ENCODE measurements at places on chromosomes 4 and X. TPM values are rescaled to one million over a fixed set of nuclear protein-coding genes. Genes with fewer than 3 reads are reported as not detected.
A peak's percentile ranks its signal among the peaks of the same experiment; 100 is the strongest.

DNA sequence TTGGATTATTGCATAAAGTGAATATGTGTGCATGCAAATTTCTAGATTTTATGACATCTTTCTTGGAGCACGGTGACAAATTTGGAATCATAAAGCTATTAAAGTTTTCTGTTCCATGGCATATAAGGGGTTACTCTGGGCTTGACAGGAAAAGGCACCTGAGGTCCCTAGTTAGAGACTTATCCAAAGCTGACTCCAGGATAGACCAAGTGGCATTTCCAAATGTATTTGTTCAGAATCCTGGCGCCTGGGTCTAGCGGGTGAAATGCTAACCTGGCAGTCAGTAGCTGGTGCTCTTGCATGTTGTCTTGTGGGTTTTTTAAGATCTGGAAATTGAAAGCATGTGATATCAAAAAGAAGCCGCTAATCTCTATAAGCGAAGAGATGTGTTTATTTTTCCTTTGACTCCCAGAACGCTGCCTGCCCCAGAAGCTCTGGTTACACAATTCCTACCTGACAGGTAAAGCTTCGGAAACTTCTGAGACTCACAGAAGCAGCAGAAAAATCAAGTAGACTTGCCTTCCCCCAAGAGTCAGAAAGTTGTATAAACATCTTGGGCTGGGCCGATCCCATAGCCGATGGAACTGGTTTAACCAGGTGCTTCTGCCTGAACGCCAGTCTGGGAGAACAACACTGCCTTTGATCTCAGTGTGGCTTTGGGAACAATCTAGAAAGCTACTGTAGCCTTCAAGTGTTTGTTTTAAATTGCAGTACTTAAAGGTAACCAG is 12.9 kb upstream of the ZCCHC4 start:
- no peak overlapping the region for H3K4me3 ChIP-seq
- no peaks in the 10 kb centered on the region for H3K36me3 ChIP-seq
- no peak for DNase-seq
- H3K4me1 ChIP-seq, result peaks cover 11% of the 10 kb centered on the region

GRCh38 chr4:125489952-125490690 is 175.4 kb downstream of the FAT4 start:
- H3K27me3 ChIP-seq, result no peaks in the 10 kb centered on the region
- H3K27ac ChIP-seq, result no peak overlapping the region
- no peaks in the 10 kb centered on the region for H3K4me1 ChIP-seq
- no peaks in the 10 kb centered on the region for H3K36me3 ChIP-seq
- DNase-seq, result no peak

DNA sequence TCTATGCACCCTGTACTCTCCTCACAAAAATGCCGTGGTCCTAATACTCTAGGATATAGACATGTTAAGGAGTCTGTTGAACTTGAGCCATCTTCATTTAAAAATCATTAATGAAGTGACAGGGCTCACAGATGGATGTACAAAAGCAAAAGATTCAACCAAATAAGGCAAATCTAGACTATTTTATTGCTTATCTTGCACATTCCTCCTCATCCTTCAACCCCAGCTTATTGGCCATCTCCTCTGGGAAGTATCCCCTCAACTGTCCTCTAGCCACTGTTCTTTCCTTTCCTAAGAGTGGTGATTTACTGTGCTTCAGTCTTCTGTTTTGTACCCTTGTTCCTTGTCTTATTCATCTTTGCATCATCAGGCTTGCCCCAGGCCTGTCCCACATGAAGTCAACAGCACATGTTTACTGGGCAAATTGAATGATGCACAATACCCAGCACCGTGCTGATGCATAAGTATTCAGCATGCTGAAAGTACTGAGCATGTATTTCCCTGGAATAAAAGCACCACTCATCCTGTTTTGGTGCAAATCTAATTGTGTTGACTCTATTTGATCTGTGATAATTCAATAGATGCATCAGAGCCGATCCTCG is 287.3 kb upstream of the CLNK start:
- no peaks in the 10 kb centered on the region for H3K4me1 ChIP-seq
- H3K27ac ChIP-seq, result no peak overlapping the region
- peaks cover 6% of the 10 kb centered on the region for H3K27me3 ChIP-seq
- peaks cover 2% of the 10 kb centered on the region for H3K36me3 ChIP-seq

DNA sequence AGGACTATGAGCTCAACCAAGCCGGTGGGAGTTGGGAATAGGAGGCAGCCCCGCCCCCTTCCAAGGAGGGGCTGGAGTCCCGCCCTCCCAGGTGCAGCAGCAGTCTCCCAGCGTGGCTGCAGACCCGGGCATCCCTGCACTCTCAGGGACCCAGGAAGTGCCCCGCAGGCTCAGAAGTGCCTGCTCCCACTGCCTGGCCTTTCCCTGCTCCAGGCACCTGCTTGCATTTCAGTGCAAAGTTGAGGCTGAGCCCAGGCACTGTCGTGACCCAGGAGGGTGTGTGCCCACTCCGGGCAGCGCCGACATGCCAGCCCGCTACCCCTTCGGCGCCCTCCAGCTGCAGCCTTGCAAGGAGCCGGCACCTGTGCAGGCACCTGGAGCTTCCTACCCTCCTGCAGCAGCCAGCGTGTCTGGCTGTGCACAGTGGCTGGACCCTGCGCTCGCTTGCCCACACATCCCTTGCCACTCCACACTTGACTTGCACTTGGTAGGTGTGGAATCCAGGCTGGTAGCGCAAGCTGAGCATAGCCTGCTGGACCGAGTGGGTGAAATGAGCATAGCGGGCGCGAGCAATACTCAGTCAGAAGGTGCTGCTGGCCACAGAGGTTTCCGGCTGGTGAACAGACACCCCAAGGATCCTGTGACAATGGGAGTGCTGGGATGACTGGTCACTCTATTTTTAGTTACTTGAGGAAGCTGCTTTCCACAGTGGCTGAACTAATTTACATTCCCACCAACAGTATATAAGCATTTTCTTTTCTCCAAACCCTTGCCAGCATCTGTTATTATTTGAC is 236.3 kb downstream of the PCDH10 start:
- H3K4me3 ChIP-seq, result no peak overlapping the region
- no peak overlapping the region for H3K27ac ChIP-seq
- no peaks in the 10 kb centered on the region for H3K36me3 ChIP-seq
- H3K4me1 ChIP-seq, result no peaks in the 10 kb centered on the region

- peaks cover 16% of the 10 kb centered on the region for H3K27me3 ChIP-seq
- no peak for DNase-seq
- no peak overlapping the region for H3K27ac ChIP-seq
- H3K4me3 ChIP-seq, result no peak overlapping the region
- H3K36me3 ChIP-seq, result no peaks in the 10 kb centered on the region
These were observed 467.6 kb upstream of the CNKSR2 start for GRCh38 chrX:20906571-20906970.

- H3K36me3 ChIP-seq, result peaks cover 4% of the 10 kb centered on the region
- H3K4me1 ChIP-seq, result peaks cover 95% of the 10 kb centered on the region
- peak overlapping the region; percentile 67 for H3K27ac ChIP-seq
These were observed 41.5 kb downstream of the DTHD1 start for GRCh38 chr4:36322921-36323354.

DNA sequence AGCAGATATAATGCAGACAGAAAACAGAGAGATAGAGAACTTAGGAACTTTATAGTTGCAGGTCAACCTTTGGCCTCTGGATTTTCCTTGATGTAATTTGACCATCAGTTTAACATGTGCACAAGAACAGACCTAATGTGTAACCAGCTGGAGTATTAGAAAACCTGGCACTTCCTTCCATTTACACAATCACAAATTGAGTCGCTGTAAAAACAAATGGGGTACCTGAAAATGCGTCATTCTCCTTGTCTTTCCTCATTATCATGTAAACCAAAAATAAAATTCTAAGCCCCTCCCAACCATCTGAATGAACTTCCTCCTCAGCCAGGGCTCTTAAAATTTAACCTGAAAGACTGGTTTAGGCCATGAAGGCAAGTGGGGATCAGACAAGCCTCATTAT is 358.4 kb upstream of the MAGEB16 start:
- no peak for DNase-seq
- no peak overlapping the region for H3K27ac ChIP-seq
- peaks cover 2% of the 10 kb centered on the region for H3K36me3 ChIP-seq
- H3K4me1 ChIP-seq, result no peaks in the 10 kb centered on the region
- H3K4me3 ChIP-seq, result no peak overlapping the region

GRCh38 chr4:139700568-139700967 is 34.9 kb downstream of the MGST2 start:
- no peak overlapping the region for H3K4me3 ChIP-seq
- peaks cover 8% of the 10 kb centered on the region for H3K36me3 ChIP-seq

DNA sequence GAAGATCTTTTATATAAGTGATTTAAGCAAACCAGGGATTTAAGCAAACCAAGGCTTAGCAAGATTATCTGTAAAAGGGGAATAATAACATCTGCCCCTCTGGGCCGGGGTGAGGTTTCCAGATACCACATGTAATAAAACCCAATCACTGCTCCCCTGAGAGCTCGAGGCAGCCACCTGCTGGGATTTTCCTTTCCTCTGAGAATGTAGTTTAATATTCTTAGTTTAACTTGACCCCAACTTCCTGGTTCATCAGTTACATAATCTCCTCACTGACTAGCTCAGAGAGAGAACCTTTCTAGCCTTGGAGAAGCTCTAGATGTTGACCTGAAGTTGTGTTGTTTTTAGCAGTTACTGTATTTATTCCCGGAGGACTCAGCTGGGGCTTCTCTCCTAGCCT is 322.4 kb downstream of the ARHGAP10 start:
- no peaks in the 10 kb centered on the region for H3K27me3 ChIP-seq
- no peak for DNase-seq

GRCh38 chr4:176210101-176210500 is 14.7 kb upstream of the SPATA4 start:
- no peaks in the 10 kb centered on the region for H3K36me3 ChIP-seq
- H3K27me3 ChIP-seq, result peaks cover 36% of the 10 kb centered on the region
- no peak for DNase-seq
- H3K4me1 ChIP-seq, result no peaks in the 10 kb centered on the region

- no peaks in the 10 kb centered on the region for H3K27me3 ChIP-seq
- no peaks in the 10 kb centered on the region for H3K4me1 ChIP-seq
- no peak overlapping the region for H3K27ac ChIP-seq
- no peak overlapping the region for H3K4me3 ChIP-seq
These were observed 1523.7 kb downstream of the ARAP2 start for GRCh38 chr4:34720571-34720970.

DNA sequence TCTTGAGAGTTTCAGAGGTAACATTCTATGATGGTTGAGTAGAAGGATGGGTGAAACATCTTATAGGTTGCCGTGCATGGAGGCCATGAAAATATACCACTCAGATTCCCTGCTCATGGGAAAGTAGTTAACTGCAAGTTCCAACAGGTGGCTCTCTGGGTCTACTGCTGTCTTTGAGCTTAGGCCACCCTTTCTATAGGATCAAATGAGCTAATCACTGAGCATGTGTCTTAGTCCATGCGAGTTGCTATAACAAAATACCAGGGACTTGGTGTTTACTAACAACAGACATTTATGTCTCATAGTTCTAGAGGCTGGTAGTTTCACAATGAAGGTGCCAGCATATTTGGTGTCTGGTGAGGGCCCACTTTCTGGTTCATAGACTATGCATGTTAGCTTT is 144.8 kb upstream of the UNC5C start:
- H3K27me3 ChIP-seq, result no peaks in the 10 kb centered on the region
- no peaks in the 10 kb centered on the region for H3K36me3 ChIP-seq
- no peak overlapping the region for H3K27ac ChIP-seq

DNA sequence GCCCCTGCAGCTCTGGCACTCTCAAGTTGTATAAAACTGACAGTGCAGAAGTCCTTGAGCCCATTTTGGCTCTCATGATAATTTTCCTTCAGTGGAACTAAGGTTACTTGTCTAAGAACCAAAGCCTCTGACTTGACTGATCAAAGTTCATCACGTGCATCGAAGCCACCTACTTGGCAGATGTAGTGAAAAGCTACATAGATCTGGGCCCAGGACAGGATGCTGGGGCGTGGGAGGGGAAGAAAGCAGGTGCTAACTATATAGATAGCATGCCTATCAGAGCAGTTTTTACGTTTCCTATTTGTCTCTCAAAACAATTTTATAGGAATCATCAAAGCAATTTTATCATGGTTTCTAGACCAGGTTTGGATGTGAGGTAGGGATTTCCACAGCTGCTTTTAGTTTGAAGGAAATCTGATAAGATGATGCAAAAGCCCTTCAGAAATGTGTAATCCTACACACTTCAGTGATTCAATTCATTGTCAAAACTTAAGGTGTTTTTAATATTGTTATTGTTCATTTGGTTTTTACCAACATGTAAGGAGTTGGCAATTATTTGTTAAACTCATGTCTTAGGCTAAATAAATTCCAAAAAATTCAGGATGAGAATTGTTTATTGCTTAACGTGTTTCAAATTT is 1.2 kb upstream of the CD40LG start:
- DNase-seq, result peak; percentile 58
- H3K4me1 ChIP-seq, result peaks cover 55% of the 10 kb centered on the region
- H3K4me3 ChIP-seq, result peak overlapping the region; percentile 87
- H3K27ac ChIP-seq, result peak overlapping the region; percentile 97
- H3K27me3 ChIP-seq, result peaks cover 32% of the 10 kb centered on the region
- H3K36me3 ChIP-seq, result peaks cover 11% of the 10 kb centered on the region

DNA sequence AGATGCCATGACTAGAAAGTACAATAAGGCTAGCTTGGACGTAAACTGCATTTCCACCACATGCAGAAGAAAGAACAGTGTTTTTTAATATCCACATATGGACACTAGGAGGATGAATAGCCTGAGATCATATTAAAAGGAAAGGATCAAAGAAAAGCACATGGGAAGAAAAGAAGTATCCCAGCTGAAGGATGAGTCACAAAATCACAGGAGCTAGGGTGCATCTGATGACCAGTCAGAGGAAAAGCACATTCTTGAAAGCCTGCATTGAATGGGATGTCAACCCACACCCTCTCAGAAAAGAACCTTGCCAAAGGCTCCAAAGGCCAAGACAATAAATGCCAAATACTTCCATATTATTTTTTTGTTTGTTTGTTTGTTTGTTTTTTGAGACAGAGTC is 56.8 kb upstream of the PRDX4 start:
- H3K27me3 ChIP-seq, result peaks cover 38% of the 10 kb centered on the region
- H3K36me3 ChIP-seq, result no peaks in the 10 kb centered on the region
- no peak for DNase-seq
- H3K4me1 ChIP-seq, result no peaks in the 10 kb centered on the region
- H3K27ac ChIP-seq, result no peak overlapping the region

- H3K4me3 ChIP-seq, result no peak overlapping the region
- peaks cover 8% of the 10 kb centered on the region for H3K4me1 ChIP-seq
- no peaks in the 10 kb centered on the region for H3K36me3 ChIP-seq
- no peak for DNase-seq
- no peak overlapping the region for H3K27ac ChIP-seq
These were observed 114.0 kb upstream of the VEGFC start for GRCh38 chr4:176906709-176907108.

GRCh38 chrX:149837639-149838038 is 43.3 kb upstream of the MAGEA8 start:
- DNase-seq, result no peak
- no peak overlapping the region for H3K27ac ChIP-seq
- peaks cover 12% of the 10 kb centered on the region for H3K4me1 ChIP-seq
- H3K27me3 ChIP-seq, result peaks cover 49% of the 10 kb centered on the region

- peaks cover 37% of the 10 kb centered on the region for H3K4me1 ChIP-seq
- H3K36me3 ChIP-seq, result peaks cover 10% of the 10 kb centered on the region
- H3K27ac ChIP-seq, result peak overlapping the region; percentile 99
- DNase-seq, result peak; percentile 66
- H3K27me3 ChIP-seq, result peaks cover 28% of the 10 kb centered on the region
- H3K4me3 ChIP-seq, result peak overlapping the region; percentile 100
These were observed 618 bp downstream of the RBBP7 start for GRCh38 chrX:16869393-16870094.

RHOXF2 gene
- total RNA-seq, result not detected

PDE6B gene
- 18.9 TPM for total RNA-seq

ANK2 gene
- total RNA-seq, result 6.6 TPM

LRCH2 gene
- not detected for total RNA-seq

GNRHR gene
- total RNA-seq, result not detected

NLRP2B gene
- total RNA-seq, result not detected

MID1IP1 gene
- total RNA-seq, result 118 TPM

SOWAHD gene
- total RNA-seq, result 0.50 TPM

SEC24D gene
- 60.4 TPM for total RNA-seq
